AG10803 (cell line): ENCODE measurements at places on chromosomes 5 and 9.

DNA sequence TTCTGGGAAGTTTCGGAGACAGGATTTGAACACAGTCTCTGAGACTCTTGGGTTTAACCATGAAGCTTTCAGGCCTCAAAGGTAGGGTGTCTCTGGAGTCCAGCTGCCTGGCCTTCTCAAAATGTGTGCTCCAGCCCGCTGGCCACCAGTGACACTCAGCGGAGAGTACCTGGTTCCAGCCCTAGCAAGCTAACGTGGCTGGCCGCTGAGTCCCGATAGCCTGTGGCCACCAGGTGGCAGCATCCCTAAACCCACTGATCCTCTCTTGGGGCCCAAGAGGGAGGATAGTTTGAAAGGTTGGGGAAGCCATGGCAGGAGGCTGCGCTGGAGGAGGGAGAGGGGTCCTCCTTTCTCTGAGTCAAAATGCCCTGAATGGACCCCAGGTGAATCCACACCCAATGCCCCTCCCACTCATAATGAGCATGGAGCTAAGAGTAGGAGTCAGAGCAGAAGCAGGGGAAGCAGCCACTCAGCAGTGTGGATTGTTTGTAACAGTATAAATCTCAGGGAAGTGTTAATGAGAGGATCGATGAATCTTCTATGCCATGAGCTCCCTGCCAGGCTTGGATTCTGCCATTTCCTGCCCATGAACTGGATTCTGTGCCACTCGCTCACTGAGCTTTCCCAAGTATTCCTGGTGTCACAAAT lies 5.4 kb upstream of the TIFAB start:
- peak; percentile 45 for DNase-seq

GRCh38 chr5:179435731-179436315 lies 90.6 kb upstream of the ADAMTS2 start:
- no peak for DNase-seq

DNA sequence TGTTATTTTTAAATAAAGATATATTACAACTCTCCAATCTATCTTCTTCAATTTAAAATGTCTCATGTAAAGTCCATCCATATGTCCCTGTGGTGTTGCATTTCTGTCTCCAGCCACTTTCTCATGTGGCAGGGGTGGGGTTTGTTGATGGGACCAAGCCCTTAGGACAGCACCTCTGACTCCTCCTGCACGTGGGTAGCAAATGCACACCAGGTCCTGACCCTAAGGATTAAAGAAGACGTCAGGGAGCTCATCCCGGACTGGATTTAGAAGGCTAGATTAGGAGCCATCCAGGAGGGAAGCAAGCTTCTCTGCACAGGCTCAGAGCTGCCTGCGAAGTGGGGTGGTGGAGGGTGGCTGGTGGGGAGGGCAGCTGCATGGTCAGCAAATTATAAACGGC lies 38.9 kb upstream of the FAM120AOS start:
- DNase-seq: no peak

GRCh38 chr9:15244001-15244441 lies 63.0 kb downstream of the TTC39B start:
- peak; percentile 60 for DNase-seq

- peak; percentile 81 for DNase-seq
Observed at GRCh38 chr9:18385696-18386490, 88.1 kb upstream of the ADAMTSL1 start.

GRCh38 chr9:38697776-38698300 lies 22.1 kb downstream of the FAM240B start:
- DNase-seq: no peak

GRCh38 chr9:101478444-101478843 lies 42.9 kb upstream of the ALDOB start:
- DNase-seq: no peak

- no peak for DNase-seq
Observed at GRCh38 chr5:31268256-31268655, 74.8 kb downstream of the CDH6 start.

DNA sequence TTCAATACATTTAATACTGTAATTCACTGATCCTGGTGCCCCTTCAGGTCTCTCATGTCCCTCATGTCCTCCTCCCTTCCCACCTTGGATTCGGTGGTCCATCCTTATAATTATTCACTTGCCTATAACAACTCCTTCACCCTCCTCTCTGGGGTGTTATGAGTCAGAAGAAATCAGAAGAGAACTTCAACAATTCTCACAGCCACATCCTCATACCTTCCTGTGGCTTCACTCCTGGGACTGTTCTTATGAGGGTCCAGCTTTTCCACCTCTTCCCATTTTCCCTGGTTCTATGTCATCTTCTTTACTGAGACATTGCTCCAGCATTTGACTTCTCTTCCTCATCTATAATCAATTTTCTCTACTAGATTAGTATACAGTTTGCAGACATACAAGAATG lies 406.1 kb downstream of the NR2F1-AS1 start:
- DNase-seq: no peak

DNA sequence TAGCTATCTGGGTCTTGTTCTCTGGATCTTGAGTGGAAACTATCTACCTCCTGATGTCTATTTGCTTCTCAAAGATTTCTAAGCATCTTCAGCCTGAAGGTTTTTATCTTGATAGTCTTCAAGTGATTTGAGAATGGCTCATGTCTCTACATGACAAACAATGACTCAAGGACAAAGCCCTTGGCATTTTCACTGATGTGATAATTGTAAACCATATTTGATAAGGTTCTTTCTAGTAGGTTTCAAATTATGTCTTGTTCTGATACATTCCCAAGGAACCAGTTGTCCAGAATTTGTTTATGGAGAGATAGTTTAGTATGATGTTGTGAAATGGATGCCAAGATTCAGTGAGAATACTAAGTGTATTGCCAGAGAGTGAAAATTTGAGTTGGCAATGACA lies 1079.3 kb upstream of the CDH9 start:
- no peak for DNase-seq

DNA sequence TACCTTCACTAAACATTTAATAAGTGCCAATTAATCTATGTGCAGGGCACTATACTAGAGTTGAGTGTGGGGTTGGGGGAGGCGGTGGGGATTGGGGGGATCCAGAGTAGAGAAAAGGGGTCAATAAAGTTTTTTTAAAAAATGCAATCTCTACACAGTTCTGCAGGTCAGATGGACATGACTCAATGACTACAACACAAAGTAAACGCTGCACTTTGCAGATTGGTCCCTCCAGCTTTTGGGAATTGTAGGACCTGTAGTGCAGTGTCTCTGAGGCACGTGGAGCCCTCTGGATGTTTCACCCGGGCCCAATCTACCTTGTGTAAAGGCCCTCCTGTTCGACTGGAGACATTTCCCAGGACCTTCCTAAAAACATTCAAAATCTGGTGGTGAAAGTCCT lies 43.5 kb downstream of the SEMA6A start:
- no peak for DNase-seq

DNA sequence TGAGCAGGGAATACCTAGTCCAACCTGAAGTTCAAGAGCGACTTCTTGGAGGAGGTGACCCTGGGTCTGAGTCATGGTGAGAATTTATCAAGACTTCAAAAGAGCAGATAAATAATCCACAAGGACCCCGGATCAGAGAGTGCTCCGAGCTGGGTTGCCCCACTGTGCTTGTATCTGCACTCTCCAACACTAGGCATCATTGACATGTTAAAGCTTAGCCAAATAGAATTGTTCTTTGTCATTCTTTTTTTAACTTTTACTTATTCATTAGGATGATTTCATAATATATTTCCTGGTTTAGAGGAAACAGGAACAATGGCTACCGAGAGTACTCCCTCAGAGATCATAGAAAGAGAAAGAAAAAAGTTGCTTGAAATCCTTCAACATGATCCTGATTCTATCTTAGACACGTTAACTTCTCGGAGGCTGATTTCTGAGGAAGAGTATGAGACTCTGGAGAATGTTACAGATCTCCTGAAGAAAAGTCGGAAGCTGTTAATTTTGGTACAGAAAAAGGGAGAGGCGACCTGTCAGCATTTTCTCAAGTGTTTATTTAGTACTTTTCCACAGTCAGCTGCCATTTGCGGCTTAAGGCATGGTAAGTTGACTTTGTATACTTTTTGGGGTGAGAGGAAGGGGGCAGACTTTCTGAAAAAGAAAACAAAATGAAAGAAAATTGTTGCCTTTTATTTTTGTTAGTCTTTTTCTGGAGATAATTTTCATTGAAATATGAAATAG lies at the start of gene CARD6:
CARD6 (plus strand) TSS at position 300 of the 738 bp plus-strand sequence; CDS start at position 316, 16 bp downstream.
- DNase-seq: peak; percentile 25

- DNase-seq: no peak
Observed at GRCh38 chr5:1759378-1759970, 40.2 kb downstream of the MRPL36 start.

DNA sequence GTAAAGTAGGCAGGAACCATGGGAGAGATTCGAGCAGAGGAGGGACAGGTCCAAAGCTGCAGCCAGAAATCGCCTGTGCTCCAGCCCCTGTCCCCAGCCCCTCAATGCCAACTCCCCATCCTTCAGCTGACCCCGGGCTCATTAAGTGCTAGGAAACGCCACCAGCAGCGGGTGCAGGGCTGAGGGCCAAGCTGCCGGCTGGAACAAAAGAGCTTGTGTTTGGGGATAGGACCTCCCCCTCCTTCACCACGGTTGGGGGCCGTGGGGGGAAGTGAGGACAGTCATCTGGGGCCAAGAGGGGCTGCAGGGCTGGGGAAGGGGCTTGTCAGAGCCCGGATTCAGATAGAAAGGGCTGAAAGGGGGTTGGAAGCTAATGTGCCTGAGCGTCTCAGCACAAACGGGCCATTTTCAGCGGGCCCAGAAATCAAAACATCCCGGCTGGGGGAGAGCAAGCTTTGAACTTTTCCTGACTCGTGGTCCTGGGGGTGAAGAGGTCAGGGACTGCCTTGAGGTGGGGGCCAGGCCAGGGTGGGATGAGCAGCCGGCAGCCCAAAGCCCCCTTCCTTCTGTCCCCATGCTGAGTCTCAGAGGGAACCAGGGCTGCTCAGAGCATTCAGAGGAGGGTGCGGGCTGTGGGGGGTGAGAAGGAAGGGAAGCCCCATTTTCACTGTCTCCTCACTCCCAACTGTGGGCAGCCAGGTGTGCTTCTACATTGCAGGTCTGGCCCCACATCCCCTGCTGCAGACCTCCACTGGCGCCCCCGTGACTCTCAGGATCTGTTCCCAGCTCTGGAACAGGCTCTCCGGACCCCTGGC lies 69.4 kb upstream of the DAB2IP start:
- no peak for DNase-seq

DNA sequence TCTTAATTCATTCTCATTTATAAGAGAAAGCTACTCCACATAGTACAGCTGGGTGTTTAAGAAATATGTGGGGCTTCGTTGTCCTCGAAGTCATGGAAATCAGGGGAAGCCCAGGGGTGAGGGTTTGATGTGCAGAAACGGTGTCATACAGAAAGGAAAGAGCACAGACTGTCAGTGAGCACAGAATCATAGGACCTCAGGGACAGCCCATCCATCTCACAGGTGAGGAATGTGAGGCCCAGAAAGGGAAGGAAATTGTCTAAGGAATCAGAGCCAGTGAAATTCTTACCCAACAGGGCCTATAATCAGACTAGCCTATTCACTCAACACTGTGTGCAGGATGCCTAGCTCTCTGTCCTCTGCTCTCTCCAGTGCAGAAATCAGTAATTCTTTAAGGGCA lies 535.6 kb downstream of the SPOCK1 start:
- DNase-seq: no peak

GRCh38 chr9:135249711-135250110 lies 162.2 kb downstream of the OLFM1 start:
- no peak for DNase-seq

GRCh38 chr5:172640139-172640538 lies 924 bp upstream of the NEURL1B start:
- no peak for DNase-seq
